ENCODE measurements at places on chromosomes 6 and 20.

- DNase-seq, result no peak
Measured at GRCh38 chr6:26222571-26222970, 135.3 kb downstream of the HFE start.

DNA sequence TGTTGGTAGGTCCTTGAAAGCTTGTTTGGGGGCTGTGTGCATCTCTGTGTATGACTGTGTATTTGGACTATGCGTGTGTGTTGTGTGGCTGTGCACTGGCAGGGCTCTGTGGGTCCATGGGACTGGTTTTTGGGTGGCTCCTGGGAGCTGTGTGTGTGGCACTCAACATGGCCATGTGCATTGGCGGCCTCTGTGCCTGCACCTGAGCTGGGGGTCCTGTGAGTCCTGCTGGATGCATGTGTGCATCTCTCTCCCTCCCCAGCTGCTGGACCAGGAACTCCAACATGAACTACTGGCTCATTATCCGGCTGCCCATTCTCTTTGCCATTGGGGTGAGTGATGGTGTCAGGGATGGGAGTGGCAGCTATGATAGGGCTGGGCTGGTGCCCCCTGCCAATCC, 30.1 kb downstream of the GLP1R start:
- DNase-seq, result no peak

- DNase-seq, result no peak
Measured at GRCh38 chr20:60561052-60561451, 602.8 kb downstream of the CDH26 start.

DNA sequence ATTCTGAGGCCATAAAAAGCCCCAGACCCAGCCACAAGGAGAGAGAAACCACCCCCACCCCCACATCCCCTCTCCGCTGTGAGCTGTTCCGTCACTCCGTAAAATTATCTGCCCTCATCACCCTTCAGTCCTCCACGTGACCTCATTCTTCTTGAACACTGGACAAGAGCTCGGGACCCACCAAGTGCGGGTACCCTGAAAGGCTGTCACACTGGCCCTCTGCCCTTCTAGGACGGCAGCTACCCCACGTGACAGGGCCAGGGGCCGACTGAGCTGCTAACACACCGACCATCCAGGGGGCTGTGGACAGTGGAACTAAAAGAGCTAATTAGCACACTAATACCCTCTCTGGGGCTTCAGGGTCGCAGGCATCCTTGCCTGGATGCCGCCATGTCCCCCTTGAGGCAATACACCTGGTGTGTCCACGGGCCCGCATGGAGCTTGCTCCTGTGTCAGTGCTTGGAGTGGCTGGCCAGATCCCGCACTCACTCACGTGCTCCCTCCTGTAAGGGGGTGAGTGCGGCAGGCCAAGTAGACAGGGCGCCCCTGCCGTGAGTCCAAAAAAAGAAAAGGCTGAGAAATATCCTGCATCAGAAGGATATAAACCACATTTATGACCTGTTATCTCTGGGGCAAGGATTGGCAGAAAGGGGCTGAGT, 29.2 kb upstream of the AHCY start:
- no peak for DNase-seq

- no peak for DNase-seq
Measured at GRCh38 chr6:123570813-123571684, 65.7 kb downstream of the TRDN start.

- DNase-seq, result no peak
Measured at GRCh38 chr20:60240415-60240814, 282.2 kb downstream of the CDH26 start.

- no peak for DNase-seq
Measured at GRCh38 chr6:92196325-92196724, 1223.0 kb downstream of the EPHA7 start.

DNA sequence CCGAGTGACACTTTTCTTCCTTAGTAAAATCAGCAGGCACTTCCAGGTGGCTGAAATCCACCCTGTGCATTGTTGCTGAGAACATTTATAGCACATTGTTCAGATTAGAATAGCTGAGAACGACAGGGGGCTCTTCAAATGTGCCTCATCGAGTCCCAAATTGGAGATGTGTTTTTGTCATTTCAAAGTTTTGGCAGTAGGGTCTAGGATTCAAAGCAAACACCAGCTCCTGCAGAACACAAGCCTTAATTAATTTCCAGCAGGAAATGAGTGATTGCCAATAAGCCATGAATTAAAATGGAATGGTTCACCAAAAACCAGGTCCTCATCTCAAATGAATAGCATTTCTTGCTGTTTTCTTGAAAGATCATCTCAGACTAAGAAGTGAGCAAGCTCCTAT, 171.6 kb downstream of the PLCB1 start:
- DNase-seq, result no peak

- no peak for DNase-seq
Measured at GRCh38 chr20:40309731-40310130, 379.3 kb downstream of the MAFB start.

DNA sequence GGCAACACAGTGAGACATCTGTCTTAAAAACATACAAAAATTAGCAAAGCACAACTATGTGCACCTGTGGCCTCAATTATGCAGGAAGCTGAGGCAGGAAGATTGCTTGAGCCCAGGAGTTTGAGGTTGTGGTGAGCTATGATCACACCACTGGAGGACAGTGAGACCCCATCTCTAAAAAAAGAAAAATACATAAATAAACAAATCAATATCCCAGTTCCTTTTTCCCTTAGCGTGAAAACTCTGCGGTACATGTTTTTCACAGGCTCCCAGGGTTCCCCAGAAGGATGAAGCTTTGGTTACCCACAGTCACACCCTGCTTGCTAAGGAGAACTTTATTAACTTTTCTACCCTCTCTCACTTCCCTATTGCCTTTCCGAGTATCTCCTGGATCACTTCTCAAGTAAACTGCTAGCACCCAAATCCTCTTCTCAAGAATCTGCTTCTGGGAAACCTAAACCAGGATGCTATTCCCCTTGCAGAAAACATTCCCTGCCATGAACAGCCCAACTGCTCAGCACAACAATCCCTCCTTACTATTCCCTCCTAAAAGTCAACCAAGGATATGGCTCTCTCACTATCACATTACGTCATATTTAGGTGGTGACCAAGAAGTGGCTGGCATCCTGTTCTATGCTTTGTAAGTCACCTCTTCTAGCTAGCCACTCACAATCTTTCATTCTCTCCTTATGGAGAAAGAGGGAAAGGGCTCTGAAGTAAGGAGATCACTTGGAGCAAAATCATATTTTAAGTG, 122.4 kb downstream of the IPCEF1 start:
- peak; percentile 26 for DNase-seq

All from SIG-M5 (cell line).